ENCODE measurements at places on chromosomes 5 and 9. TPM values are rescaled to one million over a fixed set of nuclear protein-coding genes. Genes with fewer than 3 reads are reported as not detected.

MACROH2A1 gene
- 404 TPM for total RNA-seq

ANXA1 gene
- 667 TPM for total RNA-seq

GRCh38 chr9:132249123-132249522 is 87.3 kb downstream of the NTNG2 start:
- no peak for DNase-seq

DNA sequence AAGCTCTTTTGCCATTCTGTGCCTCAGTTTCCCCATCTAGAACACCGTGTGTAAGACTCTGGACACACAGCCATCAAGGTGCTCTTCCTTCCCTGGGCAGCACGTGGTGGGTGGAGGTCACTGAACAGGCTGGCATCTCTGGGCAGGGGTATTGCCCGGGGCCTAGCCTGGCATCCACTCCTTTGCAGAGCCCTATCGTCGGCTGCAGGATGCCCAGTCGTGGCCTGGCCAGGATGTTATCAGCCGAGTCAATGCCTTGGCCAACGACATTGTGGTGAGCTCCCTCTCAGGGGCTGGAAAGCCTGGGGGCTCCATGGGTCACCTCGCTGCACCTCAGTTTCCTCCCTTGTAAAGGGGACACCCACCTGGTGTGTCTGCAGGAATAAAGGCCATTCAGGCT is 4.0 kb downstream of the ADGRD2 start:
- DNase-seq = no peak

GRCh38 chr5:84622461-84622860 is 237.8 kb upstream of the EDIL3 start:
- DNase-seq = no peak
